Fibroblast of skin of right biceps (primary cell): ENCODE measurements at places on chromosomes 5 and 9.

DNA sequence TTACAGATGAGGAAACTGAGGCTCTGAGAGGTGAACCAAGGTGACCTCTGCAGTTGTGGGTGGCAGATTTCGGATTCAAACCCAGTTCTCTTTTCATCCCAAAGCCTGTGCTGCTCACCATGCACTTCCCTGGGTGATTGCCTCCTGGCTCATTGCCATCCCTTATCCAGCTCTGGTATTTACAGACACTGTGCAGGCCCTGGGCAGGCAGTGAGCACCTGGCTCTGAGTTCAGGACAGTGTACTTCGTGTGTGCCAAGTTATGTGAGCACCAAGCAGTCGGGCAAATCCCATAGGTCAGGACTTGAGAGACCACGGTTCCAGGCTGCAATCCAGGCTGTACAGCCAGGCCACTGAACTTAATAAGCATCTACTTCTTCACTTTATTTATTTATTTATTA is 1.4 kb downstream of the LRSAM1 start:
- no peak for DNase-seq

DNA sequence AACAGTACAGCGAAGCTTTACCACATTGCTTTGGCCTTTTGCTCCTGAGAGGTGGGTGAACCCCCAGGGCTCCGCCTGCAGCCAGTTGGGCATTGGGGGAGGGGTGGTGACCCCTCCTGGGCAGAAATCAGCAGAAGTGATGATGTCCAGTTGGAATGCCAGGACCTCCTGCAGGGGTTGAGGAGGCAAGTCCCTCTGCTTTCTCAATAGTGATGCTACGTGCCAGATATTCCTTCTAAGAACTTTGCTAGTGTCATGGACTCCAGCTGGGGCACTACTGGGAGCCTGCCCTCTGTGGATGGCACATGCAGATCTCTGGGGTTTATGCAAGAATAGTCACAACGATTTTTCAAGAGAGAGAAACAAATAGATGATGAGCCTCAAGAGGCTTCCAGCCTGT is 95.6 kb downstream of the NDFIP1 start:
- no peak for DNase-seq

DNA sequence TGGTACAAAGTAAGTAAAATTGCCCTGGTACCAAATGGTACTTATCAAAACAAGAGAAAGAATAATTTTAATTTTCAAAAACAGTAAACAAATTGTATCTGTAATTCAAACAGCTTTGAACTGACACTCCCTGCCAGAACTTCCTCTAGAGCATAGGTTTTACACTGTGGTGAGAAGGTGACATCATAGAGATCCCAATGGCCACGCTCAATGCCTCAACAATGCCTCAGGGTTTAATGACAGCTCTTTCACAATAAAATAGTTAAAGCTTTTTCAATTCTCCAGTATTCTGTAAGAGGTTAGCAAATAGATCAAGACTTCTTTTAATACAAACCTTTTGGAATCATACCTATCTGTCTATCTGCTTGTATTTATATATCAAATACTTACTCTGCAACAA is 437.1 kb downstream of the PRR16 start:
- DNase-seq, result no peak

- no peak for DNase-seq
Observed at GRCh38 chr9:120110520-120110919, 469.4 kb downstream of the CDK5RAP2 start.

- peak; percentile 54 for DNase-seq
Observed at GRCh38 chr5:112551419-112552032, 132.4 kb upstream of the EPB41L4A start.

GRCh38 chr9:93305497-93306020 is 121.6 kb downstream of the WNK2 start:
- DNase-seq, result no peak

DNA sequence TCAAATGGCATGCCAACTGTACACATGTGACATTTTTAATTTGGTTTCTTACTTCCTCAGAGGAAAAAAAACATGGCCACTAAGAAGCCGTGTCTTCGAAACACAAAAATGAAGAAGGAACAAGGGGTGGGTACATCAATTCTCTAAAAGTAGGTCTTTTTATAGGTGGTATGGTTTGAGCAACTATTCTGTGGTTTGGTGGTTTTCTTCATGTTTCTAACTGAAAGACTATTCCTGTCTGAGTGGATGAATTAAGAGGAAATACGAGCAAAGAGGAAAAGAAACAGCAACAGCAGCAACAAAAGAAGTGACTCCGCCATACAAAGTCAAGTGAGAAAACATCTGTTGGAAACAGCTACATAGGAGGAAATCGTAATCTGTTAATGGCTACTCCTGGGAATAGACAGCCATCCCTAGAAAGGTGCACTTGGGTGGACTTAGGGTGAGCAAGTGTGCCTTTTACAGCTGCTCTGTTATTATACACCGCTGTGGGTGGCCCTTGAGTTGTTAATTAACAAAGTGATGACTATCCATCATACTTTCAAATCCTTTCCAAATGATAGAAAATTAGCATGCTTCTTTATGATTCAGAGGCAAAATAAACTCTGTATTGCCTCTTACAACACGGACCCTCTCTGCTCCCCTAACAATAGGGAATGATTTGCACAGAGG is 575.8 kb downstream of the TLE1 start:
- DNase-seq, result no peak

DNA sequence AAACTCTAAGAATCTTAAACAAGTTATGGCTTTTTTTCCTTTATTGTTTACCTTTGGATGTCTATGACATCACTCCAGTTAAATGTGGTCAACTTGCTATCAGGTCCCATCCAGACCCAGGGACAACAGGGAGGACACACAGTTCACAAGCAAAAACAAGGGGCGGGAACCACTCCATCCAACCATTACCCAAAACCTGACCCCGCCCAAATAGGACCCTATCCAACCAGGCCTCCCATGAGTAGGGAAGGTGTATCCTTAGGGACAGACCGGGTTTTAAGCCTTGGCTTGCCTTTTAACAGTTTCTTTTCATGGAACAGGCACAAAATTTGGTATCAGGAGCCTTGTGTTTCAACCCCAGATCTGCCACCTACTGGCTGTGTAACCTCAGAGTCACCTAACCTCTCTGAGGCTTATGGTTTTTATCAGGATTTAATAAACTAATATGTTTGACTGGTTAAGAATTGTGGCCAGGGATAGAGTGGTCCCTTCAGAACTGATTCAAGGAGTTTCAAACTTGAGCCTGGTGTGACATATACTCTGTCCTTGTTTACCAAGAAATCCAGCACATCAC is 127.7 kb upstream of the RAD23B start:
- no peak for DNase-seq

DNA sequence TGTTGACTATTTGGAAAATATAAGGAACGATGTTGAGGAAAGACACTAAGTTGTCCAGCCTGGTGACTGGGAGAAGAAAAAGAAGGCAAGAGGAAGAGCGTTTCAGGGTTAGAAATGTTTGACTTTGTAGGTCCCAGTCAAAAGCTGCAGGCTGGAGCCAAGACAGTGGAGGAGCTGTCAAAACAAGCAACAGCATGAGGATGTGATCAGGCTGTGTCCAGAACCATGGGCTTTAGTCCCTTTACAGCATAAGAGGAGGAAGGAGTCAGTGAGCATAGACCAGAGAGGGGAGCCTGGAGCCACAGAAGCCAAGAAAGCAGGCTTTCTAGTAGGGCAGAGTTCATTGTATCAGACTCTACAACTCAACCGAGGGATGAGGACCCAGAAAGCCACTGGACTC is 658.5 kb downstream of the BNC2 start:
- DNase-seq, result no peak

DNA sequence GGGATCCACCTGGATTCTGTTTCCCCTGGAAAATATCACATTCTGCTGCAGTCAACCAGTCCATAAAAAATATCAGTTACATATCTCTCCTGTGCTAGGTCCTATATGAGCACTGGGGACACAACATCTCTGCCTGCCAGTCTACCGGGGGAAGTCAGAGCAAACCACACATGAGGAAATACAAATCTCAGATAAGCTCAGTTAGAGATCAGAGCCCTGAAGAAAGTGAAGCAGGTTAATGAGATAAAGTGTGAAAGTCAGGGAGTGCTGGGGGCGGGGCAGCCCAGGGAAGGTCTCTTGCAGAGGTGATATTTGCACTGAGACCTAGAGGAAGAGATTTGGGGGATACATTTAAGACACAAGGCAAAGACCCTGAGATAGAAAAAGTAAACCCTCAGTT is 67.8 kb upstream of the SLC1A1 start:
- no peak for DNase-seq

- no peak for DNase-seq
Observed at GRCh38 chr5:154228696-154229095, 38.2 kb downstream of the GALNT10 start.

GRCh38 chr5:82341325-82341724 is 63.2 kb upstream of the RPS23 start:
- no peak for DNase-seq

GRCh38 chr9:34047864-34048726 is 592 bp downstream of the UBAP2 start:
- DNase-seq, result peak; percentile 25
